ENCODE measurements at places on chromosomes 13 and 19.
A peak's percentile ranks its signal among the peaks of the same experiment; 100 is the strongest.

DNA sequence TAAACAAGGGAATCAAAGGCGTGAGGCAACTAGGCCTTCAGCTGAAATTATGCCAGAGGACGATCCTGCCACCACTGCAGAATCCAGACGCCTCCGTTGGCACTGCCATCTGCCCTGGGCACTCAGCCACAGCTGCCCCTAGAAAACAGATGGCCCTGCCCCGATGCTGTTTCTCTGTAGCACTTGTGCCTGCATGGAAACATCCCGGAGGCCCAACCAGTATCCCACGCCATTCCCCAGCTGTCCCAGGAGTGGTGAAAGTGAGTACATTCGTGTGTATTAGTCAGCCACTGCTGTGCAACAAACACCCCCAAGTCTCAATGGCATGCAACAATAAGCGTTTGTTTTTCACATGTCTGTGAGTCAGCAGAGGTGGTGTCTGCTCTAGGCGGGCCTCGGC is 8.9 kb upstream of the CRTC1 start:
- DNase-seq, result no peak

GRCh38 chr19:10353793-10354391 is 14.5 kb upstream of the ICAM3 start:
- peak; percentile 45 for DNase-seq

DNA sequence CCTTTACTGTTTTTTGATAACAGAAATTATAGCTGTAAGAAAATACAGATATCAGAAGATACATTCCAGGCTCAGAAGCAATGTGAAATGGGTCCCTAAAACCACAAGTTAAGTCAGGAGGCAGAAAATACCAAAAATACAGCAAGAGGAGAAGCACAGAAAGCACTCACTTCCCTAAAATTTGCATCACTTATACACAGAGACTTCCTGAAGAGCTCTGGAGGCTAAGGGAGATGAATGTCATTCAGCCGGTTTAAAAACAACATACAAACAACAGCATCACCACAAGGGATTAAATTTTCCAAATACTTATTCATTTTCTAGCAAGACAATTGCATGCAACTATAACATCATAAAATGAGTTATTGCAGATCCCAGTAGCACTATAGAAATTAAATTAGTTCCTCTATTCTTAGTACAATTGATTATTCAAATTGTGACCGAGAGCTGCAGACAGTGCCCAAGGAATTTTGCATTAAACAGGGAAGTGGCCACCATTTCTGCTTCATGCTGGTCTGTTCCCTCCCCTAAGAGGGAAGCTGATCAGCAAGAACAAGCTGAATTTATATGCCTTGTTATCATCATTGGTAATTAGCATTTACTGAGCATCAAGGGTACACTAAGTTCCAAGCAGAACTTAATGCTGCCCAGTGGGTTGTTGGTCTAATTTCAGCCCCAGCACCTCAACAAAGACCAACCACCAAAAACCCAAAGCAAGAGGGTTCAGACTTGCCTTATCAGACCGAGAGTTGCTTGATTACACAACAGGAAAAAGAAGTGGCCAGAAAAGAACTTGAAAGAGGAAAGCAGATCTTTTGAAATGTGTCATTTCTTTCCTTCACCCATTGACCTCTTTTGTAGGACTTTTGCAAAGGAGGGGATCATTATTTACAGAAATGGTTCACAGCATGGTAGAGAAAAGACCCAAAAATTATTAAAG is 140.7 kb downstream of the KCTD12 start:
- no peak for DNase-seq

- DNase-seq, result no peak
These were observed 1597.6 kb upstream of the MIR17HG start for GRCh38 chr13:89749888-89750287.

DNA sequence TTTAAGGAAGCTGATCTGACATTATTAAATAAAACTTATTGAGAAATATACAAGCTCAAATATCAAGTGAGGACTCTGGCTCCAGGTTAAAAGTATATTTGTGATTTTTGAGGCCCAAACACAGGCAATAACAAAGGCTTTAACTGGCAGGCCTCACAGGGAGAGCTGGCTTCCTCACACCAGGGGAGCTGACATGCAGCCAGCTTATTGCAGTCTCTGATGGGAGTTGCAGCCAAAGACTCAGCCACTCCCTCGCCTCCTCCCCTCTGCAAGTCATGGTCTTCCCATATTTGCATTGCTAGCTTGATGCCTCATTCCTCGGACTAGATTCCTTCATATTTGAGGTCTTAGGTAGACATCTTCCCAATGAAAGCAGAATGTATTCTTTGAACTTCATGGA is 647.1 kb upstream of the SLITRK6 start:
- DNase-seq, result no peak
